Activated CD8-positive, alpha-beta memory T cell treated with anti-CD3 and anti-CD28 coated beads, Interleukin-2, amount 50 U/mL, for 4 hours (primary cell): ENCODE measurements at places on chromosomes 4 and X.
A peak's percentile ranks its signal among the peaks of the same experiment; 100 is the strongest.

DNA sequence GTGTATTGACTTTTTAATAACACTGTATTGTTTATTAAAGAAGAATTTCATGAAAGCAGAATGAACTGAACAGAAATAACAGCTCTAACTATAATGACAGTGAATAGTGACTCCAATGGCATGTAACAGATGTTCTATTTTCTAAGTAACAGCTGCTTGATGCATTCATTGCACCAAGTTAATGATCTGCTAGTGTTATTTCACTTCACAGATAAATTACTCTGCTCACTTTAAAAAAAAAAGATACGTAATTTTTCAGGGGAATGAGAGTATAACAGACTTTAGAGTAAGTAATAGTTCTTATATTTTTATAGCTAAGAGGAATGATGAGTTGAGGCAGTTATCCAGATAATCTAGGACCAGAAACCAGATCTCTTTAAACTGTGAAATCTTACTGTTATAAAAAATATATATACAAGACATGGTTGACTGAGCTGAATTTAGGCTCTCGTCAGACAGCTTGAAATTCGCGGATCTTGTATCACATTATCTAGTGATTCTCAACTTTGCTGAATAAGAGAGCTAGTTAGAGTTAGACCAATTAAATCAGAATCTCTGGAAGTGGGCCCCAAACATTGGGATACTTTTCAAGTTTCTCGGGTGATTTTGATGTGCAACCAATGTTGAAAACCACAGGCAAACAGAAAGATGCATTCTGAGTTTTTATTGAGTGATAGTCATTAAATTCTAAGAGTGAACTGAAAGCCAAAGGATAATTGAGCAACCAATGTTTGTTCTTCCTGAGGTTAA, 840.7 kb downstream of the DMD start:
- no peak for DNase-seq

GRCh38 chr4:153025406-153025805, 89.3 kb downstream of the FHDC1 start:
- no peak for DNase-seq

GRCh38 chrX:9340598-9341290, 124.1 kb upstream of the TBL1X start:
- DNase-seq: peak; percentile 33

- DNase-seq: no peak
Observed at GRCh38 chrX:44451056-44451455, 91.6 kb downstream of the FUNDC1 start.

DNA sequence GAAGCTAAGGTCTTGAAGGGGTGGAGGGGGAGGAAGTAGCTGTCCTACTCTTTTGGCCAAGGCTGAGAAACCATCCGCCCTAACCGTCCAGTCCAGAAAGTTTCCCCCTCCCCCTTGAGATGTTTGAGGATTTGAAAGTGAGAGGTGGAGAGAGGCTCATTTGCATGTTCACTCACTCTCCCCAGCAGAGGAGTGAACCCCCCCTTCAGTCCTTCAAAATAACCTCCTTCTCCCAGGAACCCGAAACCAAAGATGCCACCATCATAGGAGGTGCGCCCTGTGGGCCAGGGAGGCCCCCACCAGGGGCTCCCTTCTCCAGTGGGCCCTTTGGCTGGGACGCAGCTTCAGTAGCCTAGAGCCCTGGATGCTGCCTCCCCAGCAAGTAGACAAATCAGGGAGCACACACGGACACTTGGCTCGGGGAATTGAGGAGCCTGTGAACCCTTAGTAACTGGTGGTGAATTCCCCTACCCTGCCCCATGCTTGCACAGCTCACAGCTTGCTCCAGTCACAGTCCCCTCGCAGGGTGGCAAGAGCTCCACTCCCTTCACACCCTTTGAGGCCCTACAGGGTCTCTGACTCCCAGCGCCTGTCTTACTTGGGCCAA, 25.6 kb downstream of the ELF4 start:
- no peak for DNase-seq

DNA sequence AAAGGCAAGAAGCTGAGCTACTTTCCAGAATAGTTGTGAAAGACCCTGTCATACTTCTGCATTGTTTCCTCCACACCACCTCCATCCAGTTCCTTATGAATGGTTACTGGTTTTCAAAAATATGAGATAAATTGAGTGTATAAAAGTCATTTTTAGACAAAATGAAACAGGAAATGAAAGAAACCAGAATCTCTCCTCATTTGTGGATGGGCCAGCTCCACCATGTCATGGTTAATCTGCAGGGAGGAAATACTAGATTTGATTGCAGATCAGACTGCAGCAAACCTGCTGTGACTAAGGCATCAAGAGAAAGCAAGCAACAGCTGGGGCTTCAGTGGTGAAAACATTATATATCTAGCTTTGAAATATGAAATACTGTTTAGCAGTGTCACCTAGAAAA, 23.8 kb downstream of the F9 start:
- no peak for DNase-seq

DNA sequence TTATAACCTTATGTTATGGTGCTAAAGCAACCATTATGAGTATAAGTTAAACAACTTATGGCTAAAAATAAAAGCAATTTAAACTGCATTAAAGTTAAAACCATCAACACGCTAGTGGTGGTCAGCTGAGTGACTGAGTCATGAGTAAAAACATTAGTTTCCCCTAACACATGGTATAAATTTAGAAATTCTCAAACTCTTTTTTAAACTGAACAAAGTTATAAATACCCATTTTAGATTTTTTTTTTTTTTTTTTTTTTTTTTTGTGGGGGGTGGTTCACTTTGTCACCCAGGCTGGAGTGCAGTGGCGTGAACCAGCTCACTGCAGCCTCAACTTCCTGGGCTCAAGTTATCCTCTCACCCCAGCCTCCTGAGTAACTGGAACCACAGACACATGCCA, 5.4 kb upstream of the BBS7 start:
- DNase-seq: no peak

DNA sequence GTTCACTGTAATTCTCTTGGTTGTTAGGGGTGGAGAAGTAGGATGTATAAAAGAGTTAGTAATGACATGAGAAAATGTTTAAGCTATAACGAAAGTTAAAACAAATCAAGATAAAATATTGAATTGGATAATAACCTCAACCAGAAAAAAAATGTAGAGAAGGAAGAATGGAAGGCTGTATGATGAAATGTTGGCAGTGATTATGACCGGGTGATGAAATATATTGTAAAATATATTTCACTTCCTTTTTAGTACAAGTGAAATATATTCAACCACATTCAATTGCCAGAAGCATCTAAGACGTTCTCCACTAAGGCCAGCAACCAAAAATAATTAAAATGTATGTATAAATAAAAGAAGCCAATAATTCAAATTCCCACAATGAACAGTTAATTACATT, 309.3 kb upstream of the FGF13 start:
- no peak for DNase-seq

GRCh38 chr4:79294064-79294463, 31.8 kb downstream of the NAA11 start:
- no peak for DNase-seq

DNA sequence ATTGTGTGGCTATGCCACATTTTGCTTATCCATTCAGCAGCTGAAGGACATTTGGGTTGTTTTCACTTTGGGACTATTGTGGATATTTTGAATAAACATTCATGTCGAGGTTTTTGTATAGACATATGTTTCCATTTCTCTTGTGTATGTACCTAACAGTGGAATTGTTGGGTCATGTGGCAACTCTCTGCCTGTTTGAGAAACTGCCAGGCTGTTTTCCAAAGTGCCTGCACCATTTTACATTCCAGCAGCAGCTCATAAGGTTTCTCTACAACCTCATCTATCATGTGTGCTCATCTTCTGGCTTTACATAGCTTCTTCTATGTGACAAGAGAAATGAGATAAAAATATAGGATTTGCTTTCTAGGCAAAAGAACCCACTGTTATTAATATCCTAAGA, 29.5 kb upstream of the TSPAN5 start:
- no peak for DNase-seq

DNA sequence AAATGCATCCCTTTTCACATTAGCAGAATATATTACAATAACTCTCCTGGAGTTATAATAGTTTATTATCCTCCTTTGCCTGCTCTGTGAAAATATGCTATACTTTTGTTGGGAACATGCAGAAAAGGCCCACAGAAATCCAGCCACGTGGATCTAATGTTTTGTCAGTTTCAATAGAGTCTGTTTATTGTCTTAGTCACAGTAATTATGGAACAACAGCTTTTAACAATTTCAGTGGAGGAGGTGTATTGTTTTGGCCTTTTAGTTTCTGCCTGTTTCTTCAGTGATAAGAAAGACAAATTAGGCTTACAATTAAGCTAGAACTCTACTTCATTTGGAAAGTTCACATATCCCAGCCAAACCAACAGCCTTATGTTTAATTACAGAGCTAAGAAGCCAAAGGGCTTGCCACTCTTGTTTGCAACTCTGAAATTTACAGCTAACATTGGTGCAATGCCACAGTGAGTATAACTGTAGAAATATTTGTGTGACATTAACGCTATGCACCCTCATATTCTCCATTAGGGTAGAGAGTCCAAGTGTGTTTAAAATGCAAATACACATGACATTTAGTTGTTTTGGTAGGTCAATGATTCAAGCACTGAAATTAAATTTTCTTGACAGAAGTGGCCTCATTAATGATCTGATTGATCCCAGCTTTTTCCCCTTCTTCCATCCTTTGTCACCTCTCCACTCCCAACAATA, 175.8 kb downstream of the USP46 start:
- no peak for DNase-seq

DNA sequence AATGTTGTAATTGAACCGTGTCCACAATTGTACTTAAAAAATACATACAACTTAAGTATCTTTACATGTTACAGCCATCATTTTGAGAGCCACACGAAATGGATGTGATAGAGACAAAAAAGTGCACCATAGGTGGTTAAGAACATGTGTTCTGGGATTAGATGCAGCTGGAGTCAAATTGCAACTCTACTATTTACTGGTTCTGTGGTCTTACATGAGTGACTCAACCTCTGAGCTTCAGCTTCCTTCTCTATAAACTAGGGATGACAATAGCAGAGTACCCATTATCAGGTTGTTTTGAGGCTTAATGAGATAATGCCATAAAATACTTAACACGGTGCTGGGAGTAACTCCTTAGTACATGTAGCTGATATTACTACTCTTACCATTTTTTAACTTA, 130.4 kb downstream of the IDS start:
- DNase-seq: no peak

GRCh38 chrX:41085512-41085877, 250 bp downstream of the USP9X start:
- peak; percentile 70 for DNase-seq
